ENCODE measurements at places on chromosomes 5 and 9.
A peak's percentile ranks its signal among the peaks of the same experiment; 100 is the strongest.

DNA sequence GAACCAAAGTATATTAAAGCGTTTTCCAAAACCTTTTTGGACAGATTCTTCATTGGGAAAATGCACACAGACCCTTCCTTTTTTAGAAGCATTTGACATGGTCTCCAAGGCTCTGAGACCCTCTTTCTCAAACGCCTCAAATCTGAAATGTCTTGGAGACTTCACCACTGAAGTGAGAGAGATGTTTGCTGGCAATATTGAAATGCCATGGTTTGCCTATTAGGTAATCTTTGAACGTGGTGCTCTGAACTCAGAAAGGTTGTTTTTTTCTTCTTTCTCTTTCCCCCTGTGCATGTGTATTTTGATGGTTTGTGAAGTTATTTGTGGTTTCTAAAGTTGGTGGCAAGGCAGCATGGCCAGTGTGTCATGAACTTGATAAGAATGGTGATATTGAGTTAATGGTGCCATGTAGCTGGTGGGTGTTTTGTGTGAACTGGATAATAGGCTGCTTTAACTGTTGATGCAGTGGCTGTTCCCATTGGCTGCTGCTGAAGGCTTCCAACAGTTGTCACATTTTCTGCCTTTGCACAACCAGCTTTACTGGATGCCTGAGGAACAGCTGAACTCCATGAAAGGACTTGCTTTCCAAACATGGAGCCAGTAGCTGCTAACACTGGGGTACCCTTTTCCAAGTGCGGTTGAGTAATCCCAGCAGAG is 1.7 kb downstream of the PALM2AKAP2 start:
- DNase-seq: no peak

GRCh38 chr5:2410451-2410850 is 341.0 kb downstream of the IRX2 start:
- DNase-seq: no peak

DNA sequence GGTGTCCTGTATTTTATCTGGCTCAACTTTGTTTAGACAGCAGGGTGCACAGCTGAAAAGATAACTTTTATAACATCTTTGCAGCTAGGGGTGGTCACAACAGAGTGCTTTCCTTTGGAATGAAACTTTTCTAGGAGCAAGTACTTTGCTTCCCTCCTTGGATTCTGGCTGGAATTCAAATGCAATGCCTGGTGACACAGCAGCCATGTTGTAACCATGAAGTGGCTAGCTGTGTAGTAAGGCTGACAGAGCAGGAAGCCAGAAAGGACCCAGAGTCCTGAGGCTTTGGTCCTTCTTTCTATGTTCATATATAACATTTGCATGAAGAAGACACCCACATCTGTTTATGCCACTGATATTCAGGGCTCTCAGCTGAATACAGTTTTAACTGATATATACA is 48.1 kb downstream of the TENT4A start:
- DNase-seq: no peak

GRCh38 chr9:109336409-109336808 is 15.6 kb upstream of the EPB41L4B start:
- DNase-seq: no peak

GRCh38 chr5:78972654-78973428 is 12.3 kb downstream of the ARSB start:
- no peak for DNase-seq

- DNase-seq: peak; percentile 49
Observed at GRCh38 chr5:166369807-166370206, 1921.6 kb upstream of the WWC1 start.

- no peak for DNase-seq
Observed at GRCh38 chr9:92183449-92183848, 68.2 kb upstream of the SPTLC1 start.

DNA sequence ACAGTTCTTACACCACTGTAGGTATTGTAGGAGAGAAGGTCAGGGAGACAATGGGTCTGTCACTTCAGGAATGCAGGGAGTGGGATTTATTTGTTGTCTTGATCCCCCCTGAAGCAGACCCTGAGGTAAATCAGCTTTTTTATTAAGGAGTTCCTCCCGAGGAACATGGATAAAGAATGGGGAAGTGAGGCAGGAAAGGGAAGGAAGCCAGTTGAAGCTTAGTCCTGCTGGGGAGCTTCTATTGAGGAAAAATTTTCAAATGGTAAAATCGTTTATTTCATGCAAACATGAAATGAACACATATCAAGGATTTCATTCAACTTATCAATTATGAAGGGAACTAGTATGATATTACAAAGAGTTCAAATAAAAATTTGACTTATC is 318.6 kb upstream of the PIK3R1 start:
- DNase-seq: no peak

DNA sequence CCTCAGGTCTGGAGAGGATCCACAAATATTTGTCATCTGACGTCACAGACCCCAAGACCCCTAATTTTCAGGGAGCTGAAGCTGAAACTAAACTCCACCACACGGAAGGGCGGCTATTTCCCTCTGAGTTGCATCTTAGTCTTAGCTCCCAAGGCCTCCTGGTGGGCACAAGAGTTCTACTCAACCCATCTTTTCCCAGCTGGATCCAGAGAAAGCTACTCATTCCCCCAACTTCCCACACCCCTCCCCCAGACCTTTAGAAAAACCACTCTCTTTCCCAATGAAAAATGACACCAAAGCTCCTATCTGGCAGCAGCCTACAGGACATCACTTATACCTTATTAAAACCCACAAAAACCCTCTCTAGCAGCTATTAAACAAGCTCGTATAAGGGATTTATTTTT is 67.1 kb upstream of the SLC1A1 start:
- DNase-seq: peak; percentile 28

DNA sequence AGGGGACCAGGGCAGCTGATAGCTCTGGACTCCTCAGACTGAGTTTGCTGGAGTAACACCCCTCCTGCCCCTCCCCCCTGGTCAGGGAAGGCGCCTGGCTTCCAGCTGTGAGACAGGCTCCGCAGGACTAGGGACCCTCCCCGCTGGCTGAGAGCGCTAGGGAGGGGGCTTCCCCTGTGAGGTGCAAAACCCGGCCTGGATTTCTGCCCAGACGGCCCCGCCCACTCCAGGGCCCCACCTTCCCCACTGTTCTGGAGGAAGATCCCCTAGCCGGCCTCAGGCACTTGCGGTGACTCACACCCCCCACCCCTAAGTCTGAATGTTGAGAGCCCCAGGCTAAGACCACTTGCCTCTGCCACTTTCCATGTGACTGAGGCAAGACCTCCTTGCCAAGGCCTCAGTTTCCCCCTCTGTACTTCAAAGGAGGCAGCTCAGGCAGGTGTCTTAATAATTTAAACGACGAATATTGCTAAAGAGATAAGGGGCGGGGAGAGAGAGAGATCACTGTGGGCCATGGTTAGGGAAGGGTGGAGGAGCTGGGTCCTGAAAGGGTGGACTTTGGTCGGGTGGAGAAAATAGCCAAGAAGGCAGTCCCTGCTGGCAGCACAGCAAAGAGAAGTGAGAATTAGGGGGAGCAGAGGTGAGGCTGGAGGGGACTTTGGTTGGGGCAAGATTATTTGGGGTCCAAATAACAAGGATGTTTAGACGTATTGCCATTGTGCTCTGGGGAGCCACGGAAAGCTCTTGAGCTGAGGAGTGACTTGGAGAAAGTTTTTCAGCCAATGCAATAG is 1.0 kb upstream of the DAB2IP start:
- DNase-seq: peak; percentile 91

- DNase-seq: no peak
Observed at GRCh38 chr5:107871023-107871422, 200.3 kb upstream of the EFNA5 start.

DNA sequence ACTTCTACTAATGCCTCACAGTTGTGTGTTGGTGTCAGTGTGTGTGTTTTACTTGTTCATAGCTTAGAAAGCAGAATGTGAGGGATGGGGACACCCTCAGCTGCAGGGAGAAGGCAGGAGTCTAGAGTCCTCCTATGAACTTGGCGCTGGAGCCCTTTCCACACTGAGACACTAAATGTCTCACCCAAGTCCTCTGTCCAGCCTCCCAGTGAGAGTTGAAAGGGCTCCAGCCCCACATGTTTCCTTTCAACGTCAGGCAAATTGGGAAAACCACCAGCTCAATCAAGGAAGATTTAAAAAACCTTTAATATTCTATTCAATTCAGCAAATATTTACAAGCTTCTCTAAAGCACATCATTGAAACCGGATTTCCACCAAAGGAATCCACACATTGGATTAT is 167.6 kb upstream of the MSX2 start:
- no peak for DNase-seq

DNA sequence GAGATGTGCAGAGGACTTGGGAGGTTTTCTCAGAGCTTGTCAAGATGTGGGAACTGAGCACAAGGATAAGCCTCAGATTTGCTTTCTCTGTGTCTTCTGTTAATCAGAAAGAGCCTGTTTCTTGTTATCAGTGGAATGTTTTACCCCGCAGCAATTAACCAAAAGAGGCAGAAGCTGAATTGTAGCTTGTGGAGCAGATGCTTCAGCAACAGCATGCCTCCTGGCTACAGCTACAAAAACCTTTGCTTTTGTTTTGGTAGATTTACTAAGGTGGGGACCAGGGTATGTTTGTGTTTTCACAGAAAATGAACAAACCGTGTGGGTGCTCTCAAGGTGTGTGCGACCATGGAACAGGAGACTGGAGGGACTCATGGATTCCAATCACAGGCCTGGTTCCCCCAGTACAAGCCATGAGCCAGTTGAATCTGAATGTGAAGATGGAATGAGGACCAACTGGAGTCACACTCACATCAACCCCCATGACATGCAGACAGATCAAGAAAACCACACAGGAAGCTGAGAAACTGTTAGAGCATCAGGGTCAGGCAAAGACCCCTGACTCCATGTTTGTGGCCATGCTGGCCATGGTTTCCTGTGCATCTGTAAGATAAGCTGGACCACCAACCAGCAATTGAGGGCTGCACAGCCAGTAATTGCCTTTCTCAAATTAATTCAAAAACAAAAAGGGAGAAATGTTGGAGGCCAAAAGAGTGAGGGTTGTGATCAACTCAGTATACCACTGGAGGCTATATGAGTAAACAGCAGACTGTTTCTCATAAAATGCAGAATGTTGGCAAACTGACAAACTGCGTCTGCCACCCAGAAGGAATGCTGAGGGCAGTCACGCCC is 6.9 kb downstream of the UGT3A2 start:
- DNase-seq: no peak

- no peak for DNase-seq
Observed at GRCh38 chr5:96999856-97000255, 64.0 kb downstream of the LNPEP start.

- no peak for DNase-seq
Observed at GRCh38 chr5:151703227-151703626, 16.5 kb upstream of the SPARC start.

GRCh38 chr5:56829137-56829908 is 14.0 kb downstream of the MAP3K1 start:
- no peak for DNase-seq

DNA sequence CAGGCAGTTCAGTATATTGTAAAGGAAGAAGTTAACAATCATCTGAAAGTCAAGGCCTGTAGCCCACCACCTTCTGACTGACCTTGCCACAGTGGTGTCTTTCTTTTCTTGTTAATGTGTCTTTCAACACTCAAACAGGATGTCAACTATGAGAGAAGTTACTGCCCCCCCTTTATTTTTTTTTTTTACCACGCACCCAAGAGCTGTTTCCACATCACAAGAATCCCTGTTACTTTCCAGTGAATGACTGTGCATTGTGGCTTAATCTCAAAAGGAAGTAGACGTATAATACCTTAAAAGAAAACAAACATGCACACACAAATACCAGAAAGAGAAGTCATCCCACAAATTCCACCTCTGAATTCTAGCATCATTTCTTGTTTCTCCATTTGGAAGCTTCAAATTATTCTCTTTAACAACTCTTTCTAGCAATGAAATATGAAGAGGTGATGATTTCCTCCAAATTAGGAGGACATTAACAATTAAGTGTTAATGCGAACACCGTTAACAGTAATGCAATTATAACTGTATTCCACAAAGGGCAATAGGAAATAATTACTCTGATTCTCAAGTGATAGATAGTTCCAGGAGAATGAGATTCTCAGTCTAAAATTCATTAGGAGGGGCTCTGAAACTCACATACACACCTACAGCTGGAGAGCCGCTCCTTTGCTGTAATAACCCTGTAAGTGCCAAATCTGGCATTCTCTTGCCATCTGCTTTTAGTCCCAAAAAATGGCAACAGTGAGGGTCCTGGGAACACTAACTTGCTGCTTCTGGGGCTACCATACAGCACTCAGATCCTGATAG is 201.0 kb downstream of the EFNA5 start:
- no peak for DNase-seq

DNA sequence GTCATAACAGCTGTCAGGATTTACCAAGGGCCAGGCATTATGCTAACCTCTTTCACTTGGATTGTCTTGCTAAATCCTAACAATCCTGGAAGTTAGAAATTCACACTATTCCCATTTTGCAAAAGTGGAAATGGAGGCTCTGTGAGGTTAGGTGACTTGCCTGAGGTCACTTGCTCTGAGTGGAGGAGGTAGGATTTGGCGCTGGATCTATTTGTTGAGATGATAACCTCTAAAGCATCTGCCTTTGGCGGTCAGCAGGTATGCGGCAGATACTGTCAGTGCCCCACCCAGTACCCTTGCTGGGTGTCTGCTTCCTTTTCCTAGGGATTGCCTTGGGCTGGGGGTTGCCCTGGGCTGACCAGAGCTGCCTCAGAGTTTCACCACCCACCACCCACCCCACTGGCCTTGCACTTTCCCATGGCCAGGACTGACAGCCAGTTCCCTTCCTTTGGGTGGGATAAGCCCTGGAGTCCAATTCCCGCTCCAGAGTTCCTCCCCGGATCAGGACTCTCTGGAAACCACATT is 164.8 kb upstream of the MSX2 start:
- no peak for DNase-seq

DNA sequence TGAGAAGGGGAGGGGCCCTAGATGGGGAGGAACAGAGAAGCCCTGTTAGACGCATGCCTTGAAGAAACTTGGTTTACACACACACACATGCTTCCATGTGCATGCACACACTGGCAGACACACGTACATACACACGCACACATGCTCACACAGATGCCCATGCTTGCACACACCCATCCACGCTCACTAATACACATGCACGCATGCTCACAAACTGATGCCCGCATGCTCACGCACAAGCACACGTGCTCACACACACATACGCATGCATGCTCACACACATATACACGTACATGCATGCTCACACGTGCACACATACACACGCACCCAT is 32.1 kb upstream of the EGFL7 start:
- DNase-seq: no peak

DNA sequence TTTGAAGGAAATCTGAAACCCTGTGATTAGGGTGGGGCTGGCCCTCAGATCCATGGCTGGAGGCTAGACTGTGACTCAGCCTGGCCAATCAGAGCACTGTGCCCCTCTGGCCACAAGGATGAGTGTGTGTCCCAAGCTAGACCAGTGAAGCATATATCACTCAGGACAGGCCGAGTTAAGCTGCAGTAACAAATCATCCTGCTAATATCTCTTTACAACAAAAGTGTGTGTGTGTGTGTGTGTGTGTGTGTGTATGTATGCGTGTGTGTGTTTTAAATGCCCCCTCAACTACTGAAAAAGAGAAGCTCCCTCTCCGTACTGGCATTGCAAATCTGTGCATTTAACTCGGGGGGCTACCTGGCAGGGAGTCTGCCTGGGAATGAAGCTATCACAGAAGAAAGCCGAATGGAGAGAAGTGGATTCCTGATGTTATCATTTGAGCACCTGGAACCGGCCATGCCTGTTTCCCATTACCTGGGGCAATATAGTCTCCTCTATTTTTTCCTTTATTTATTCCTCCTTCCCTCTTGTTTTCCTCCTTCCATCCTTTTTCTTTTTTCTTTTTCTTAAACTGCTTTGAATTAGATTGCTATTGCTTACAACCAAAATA is 25.6 kb downstream of the STC2 start:
- peak; percentile 37 for DNase-seq

All from neural progenitor cell (in vitro differentiated cells).